ENCODE measurements at places on chromosomes 1 and 21.

GRCh38 chr1:2297246-2298011, 69.3 kb downstream of the SKI start:
- DNase-seq, result no peak

- no peak for DNase-seq
Measured at GRCh38 chr1:69246710-69247109, 321.0 kb upstream of the LRRC7 start.

DNA sequence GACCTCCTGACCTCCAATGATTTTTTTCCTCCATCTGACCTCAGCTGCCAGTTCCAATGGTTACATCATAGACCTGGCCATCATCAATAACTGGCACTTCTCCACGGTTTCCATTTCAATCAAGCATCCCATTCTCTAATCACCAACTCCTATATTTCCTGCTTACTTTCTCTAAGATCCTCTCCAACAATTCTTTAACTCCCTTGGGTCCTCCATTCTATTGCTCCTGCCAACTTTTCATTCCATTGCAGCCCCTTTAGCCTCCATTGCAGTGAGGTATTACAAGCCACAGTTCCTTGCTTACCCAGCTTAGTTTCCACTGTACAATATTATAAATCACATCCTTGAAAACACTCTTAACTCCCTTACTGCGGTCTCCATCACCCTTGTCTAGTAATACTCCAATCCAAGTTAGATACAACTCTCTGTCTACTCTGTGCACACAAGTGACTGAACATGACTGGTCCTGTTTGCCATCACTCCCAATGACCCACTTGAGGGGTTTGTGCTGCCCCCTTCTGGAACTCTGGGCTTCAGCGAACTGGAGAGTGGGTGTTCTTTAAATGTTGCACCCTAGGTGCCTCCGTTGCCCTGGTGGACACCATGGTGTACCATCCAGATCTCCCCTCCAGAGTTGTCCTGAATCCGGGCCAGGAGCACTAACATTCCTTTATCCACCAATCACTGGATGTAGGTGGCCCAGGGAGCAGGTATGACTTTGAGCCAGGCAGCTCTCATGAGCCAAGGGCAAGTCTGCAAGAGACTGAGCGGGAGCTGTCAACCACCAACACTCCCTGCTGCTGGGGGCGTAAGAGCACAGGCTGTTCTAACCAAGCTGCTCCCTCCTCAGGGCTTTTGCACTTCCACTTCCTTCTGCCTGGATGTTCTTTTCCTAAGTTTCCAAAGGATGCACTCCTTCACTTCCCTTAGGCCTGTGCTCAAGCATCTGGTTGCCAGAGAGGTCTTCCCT, 3.7 kb upstream of the FNDC7 start:
- DNase-seq, result no peak

- no peak for DNase-seq
Measured at GRCh38 chr1:106876384-106876783, 180.1 kb upstream of the PRMT6 start.

DNA sequence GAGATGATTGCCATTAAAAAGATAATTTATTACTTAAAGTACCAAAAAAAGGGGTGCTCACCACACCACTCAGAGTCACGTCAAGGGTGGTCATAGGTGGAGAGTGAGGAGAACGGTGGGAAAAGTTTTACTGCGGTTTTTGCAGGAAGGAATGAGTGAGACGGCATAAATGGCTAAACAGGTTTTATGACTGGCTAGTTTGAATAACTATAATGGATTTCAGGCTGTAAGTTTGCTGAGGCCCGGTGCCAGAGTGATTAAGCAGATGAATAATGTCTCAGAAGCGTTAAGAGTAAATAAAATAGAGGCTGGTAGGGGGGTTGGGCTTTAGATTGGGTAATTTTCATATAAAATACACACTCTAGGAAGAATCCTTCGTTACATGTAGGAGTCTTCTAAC, 1337.8 kb downstream of the AMY1C start:
- no peak for DNase-seq

GRCh38 chr1:82034812-82035211, 234.1 kb downstream of the ADGRL2 start:
- DNase-seq, result no peak

GRCh38 chr1:88029899-88030298, 654.2 kb upstream of the PKN2 start:
- no peak for DNase-seq

GRCh38 chr1:201094832-201095231, 17.4 kb downstream of the CACNA1S start:
- no peak for DNase-seq

GRCh38 chr1:112298558-112298957, 97.5 kb upstream of the CTTNBP2NL start:
- DNase-seq, result peak; percentile 60

GRCh38 chr1:205332015-205332791, 10.7 kb upstream of the NUAK2 start:
- DNase-seq, result no peak

- DNase-seq, result no peak
Measured at GRCh38 chr1:31869449-31869848, 53.6 kb upstream of the SPOCD1 start.

- peak; percentile 74 for DNase-seq
Measured at GRCh38 chr1:30511991-30512913, 211.1 kb downstream of the MATN1 start.

GRCh38 chr1:119885903-119886783, 10.2 kb downstream of the ADAM30 start:
- DNase-seq, result peak; percentile 75

GRCh38 chr1:55692726-55693125, 477.6 kb upstream of the USP24 start:
- no peak for DNase-seq

DNA sequence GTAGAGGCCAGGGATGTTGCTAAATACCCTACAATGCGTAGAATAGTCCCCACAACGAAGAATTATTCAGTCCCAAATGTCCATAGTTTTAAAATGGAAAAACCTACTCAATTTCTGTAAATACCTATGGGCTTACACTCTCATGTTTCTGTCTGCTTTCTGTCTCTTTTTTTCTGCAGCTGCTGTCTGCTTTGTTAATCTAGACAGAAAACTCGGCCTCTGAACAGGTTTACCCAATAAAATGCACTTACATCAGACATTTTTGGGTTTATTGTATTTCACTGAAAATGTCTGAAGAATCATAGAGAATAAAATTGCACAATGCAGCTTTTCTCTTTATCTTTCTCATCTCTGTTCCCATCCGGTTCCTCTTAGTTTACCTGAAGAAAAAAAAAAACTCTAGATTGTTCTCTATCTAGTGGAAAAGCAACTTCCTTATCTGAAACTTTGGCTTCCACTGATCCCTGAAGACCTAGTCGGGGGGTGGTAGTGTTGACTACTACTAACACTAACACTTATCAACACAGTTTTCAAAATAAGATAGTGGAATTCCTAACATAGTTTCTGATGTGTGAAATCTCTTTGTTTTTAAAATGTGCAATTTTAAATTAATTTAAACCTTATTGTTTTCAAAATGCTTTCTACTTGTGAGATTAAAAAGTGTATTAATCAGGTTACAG, 76.9 kb upstream of the CCDC190 start:
- DNase-seq, result no peak

DNA sequence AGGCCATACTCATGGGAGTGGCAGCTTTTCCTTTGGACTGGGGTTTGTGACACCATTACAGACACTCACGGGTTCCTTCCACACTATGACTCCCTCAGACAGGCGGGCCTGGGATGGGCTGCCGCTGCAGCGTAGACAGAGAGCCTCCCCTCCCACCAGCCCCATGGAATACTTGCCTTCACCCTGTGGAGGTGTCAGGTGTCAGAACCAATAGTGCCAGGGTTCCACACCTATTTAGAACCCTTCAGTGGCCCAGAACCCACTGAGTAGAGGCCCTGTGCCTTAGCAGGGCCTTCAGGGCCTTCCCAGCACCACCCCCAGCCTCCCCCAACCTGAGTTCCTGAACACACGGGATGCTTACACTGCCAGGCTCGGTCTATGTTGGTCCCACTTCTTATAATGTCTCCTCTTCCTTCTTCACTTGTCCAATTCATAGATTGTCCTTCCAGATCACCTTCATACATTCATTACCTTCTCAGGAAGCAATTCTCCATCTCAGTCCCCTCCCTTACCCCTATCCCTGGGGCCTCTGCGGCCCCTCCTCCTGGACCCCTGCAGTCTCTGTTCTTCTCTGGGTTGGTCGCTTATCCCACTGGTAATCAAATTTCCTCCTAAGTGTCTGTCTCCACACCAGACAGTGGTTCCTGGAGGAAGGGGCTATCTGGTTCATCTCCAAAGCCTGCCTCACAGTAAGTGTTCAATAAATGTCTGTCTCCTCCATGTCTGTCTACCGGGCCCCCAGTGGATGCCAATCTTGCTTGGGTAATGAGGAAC, 1.4 kb upstream of the RHBG start:
- no peak for DNase-seq

- DNase-seq, result no peak
Measured at GRCh38 chr1:67348586-67349252, 41.0 kb downstream of the IL12RB2 start.

DNA sequence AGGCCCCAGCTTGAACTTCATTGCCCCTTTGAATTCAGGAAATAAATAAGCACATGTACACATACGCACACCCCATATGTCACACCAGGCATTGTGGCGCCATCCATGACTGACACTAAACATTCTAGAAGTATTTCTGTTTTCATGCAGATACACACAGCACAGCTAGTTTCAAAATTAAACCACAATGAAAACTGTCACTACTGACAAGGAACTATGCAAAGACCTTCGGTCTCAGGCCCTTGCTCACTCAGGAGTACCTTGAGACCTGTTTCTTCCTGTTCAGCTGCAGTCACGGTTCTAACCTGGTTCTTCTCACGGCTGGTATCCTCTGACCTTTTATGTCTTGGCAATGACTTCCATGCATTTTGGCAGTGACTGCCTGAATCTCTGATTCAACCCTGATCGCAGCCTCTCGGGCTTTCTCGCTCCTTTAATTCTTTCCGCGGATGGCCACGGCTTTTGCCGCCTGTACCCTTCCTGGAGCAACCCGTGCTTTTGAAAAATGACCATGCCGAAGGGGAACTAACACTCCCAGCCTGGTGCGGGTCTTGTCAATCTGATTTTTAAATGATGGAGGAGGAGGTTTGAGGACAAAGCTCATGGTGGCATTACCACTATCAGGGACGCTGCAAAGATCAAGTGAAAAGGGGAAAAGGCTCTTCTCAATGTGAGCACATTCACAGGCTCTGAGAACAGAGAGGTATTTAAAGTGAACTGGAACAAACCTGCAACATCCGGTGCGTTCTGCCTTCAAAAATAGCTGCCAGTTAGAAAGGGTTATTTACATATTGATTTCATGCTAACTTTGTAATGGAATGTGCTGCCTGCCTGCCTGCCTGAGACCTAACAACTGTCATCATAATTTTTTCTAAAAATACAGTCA, 384.6 kb downstream of the RRAGC start:
- no peak for DNase-seq

DNA sequence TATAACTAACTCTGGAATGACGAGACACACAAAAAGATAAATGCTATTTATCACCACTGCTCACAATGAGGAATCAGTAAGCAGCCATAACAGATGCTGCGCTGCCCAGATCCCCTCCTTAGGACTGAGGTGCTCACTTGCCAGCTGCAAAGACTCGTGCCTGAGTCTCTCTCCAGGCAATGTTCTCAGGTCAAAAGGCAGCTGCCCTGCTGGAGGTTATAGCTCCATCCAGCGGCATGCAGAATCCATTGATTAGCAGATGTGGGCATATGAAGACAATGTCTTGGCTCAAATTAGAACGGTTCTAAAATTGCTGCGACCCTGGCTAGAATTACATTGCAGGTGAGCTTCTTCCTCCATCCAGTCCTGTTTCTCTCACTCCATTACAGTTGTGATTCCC, 328.2 kb upstream of the CHRM3 start:
- DNase-seq, result no peak

GRCh38 chr21:40191196-40191595, 324.0 kb downstream of the PCP4 start:
- no peak for DNase-seq

DNA sequence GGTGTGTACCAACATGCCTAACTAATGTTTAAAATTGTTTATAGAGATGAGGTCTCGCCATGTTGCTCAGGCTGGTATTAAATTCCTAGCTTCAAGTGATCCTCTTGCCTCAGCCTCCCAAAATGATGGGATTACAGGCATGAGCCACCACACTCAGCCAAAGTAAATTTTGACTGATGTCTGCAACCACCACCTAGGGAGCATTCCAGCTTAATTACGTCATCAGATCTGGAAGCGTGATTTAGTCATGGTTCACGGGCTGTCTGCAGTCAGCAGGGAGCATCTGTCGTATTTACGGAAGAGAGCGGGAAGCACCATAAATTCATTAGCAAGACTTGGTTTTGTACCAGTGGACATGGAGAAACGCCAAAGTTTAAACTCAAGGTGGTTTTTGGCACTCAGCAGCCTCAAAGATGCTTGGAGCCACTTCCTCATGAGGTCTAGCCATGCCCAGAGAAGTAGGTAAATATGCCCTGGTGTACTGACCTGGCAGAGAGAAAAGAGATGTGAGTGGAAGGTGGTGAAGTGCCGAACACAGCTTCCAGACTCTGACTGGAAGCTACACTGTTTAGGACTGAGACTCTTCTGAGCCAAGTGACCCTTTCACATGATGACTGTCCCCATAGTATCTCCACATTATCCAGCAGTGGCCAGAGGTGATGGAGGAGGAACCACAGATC, 60.8 kb upstream of the SLC35F3 start:
- peak; percentile 66 for DNase-seq

GRCh38 chr1:81467383-81467782, 333.4 kb upstream of the ADGRL2 start:
- DNase-seq, result no peak

Data from urothelium cell line (cell line).